Activated naive CD8-positive, alpha-beta T cell treated with anti-CD3 and anti-CD28 coated beads, Interleukin-2, amount 50 U/mL, for 24 hours (primary cell): ENCODE measurements at places on chromosomes 11 and 22.
A peak's percentile ranks its signal among the peaks of the same experiment; 100 is the strongest.

GRCh38 chr11:116787786-116788486 is at the start of gene ZPR1:
ZPR1 (minus strand) TSS chr11:116788023; CDS start chr11:116787990, 33 bp downstream.
- H3K36me3 ChIP-seq = peaks cover 40% of the 10 kb centered on the region
- DNase-seq = peak; percentile 89

DNA sequence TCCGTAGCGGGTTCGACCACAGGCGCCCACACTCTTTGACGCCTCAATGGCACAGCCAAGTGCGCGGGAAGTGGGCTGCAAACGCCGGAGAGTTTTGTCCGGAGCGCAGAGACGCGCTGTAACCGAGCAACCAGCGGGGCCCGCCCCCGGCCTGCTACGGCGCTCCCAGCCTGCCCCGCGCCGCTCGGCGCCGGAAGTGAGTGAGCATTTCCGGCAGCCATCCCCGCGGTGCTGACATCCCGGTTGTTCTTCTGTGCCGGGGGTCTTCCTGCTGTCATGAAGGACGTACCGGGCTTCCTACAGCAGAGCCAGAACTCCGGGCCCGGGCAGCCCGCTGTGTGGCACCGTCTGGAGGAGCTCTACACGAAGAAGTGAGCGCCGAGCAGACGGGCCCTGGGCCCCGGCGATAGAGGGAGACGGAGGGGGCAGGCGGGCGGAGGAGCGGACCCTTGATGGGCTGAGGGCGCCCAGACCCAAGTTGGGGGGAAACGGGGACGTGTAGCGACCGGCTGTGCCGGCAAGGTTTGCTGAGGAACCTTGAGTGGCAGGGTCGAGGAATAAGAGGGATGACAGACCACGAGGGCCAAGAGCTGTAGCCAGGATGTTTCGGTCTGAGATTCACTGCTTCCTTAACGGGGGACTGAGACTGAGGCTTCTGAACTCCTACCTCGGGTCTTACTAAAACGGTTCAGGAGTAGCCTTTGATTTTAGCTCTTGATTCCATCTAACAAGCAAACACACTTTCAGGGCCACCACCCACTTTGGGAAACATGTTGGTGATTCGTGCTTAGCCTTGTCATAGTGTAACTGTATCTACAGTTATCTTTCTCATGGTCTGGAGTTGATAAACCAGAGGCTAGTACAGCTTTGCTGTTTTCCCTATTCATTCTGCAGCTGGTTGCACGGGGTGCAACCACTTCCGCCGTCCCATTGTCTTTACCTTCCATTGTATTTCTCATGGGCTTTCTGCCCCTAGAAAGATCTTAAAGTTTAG is at the start of gene PSMD13:
Gene PSMD13, plus strand, starts transcription at position 203 of the 994 bp plus-strand sequence. Its CDS starts 74 bp downstream, at position 277.
- peak; percentile 94 for DNase-seq
- H3K4me3 ChIP-seq = peak within 1 kb of the TSS; percentile 93
- H3K4me1 ChIP-seq = peaks cover 54% of the 10 kb centered on the region

DNA sequence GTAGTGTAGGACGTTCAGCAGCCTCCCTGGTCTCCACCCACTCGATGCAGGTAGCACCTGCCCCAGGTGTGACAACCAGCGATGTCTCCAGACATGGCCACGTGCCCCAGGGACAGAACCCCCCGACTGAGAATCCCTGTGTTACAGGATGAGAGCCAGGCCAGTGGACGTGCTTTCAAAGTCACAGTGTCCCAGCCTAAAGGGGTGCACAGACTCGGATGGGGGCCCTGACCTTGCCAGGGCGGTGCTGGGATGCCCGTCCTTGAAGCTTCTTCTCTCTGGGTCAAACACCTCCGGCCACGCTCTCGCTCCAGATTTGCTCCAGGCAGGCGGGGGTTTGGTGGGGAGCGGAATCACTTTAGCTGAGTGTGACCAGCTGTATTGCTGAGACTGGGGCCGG is 23.3 kb upstream of the GAL start:
- no peak for DNase-seq
- no peaks in the 10 kb centered on the region for H3K4me1 ChIP-seq
- H3K4me3 ChIP-seq = no peak overlapping the region
- no peaks in the 10 kb centered on the region for H3K36me3 ChIP-seq
- no peak overlapping the region for H3K27ac ChIP-seq

DNA sequence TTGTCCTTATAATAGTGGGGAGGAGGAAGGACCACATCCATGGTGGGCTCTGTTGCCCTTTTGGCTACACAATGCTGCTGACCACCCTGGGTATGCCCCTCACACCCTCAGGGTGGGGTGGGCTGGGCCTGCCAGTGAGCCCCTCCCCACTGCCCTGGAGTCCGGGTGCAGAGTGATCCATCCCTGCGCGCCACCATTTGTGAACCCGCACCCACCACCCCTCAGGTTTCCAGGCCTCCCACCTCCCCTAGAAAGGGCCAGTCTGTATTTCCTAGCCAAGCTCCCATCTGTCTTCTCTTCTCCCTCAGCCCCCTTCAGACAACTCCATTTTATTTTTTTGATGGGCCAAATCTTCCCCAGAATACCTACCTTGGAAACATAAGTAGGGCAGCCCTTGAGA is 25.0 kb downstream of the MS4A10 start:
- H3K4me1 ChIP-seq = no peaks in the 10 kb centered on the region
- H3K4me3 ChIP-seq = no peak overlapping the region
- H3K27me3 ChIP-seq = peaks cover 3% of the 10 kb centered on the region
- H3K36me3 ChIP-seq = no peaks in the 10 kb centered on the region
- no peak for DNase-seq

DNA sequence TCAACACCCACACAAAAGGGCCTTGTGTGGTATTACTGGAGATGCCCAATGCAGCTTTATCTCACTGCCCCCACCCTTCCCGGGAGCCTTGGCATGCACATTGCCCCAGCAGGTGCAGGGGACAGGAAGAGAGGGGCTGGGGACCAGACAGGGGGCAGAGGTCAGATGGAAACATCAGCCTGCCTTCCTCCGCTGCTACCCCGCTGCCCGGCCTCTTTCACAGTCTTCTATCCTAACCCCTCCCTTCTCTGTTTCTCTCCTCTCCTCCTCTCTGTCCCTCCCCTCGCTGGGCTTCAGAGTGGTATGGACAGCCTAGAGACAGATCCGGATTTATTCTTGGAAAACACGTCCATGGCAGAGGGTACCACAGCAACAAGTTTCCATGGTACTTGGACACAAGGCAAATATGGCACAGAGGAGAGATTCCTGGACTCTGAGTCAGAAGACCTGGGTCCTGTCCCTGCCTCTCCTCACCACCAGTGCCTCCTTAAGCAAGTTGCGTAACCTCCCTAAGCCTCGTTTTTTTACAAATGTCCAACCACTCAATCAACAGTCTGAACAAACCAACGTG is 8.3 kb upstream of the IGSF9B start:
- H3K4me3 ChIP-seq = no peak overlapping the region
- no peaks in the 10 kb centered on the region for H3K36me3 ChIP-seq
- no peak for DNase-seq
- H3K27me3 ChIP-seq = peaks cover 19% of the 10 kb centered on the region
- peaks cover 22% of the 10 kb centered on the region for H3K4me1 ChIP-seq
- no peak overlapping the region for H3K27ac ChIP-seq

DNA sequence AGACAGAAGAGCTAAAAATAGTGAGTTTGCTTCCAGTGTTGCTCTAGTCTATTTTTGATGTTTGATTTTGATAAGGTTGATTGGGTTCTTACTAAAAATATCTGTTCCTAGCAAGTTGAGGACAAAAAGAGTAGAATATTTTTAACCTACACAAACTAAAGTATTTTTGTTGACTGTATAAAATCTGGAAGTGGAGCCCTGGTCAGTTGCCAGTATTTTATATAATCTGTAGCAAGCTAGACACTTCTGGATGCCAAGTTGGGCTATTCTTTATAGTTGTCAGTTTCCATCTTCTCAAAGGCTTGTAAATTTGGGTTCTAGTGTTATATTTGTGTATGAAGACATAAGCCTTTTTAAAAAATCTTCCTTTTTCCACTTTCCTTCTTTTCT is 56.7 kb downstream of the HSD17B12 start:
- H3K27ac ChIP-seq = no peak overlapping the region
- H3K4me3 ChIP-seq = no peak overlapping the region
- DNase-seq = no peak
- peaks cover 22% of the 10 kb centered on the region for H3K4me1 ChIP-seq
- H3K27me3 ChIP-seq = no peaks in the 10 kb centered on the region

GRCh38 chr11:104163100-104164027 is 583 bp downstream of the PDGFD start:
- peak overlapping the region; percentile 74 for H3K4me3 ChIP-seq
- DNase-seq = no peak
- no peaks in the 10 kb centered on the region for H3K36me3 ChIP-seq
- H3K27ac ChIP-seq = peak overlapping the region; percentile 37
- H3K4me1 ChIP-seq = peaks cover 8% of the 10 kb centered on the region

GRCh38 chr22:48947636-48948035 is 880.0 kb downstream of the BRD1 start:
- no peaks in the 10 kb centered on the region for H3K36me3 ChIP-seq
- H3K27ac ChIP-seq = no peak overlapping the region
- H3K27me3 ChIP-seq = peaks cover 3% of the 10 kb centered on the region
- no peak for DNase-seq
- H3K4me3 ChIP-seq = no peak overlapping the region
- H3K4me1 ChIP-seq = no peaks in the 10 kb centered on the region

DNA sequence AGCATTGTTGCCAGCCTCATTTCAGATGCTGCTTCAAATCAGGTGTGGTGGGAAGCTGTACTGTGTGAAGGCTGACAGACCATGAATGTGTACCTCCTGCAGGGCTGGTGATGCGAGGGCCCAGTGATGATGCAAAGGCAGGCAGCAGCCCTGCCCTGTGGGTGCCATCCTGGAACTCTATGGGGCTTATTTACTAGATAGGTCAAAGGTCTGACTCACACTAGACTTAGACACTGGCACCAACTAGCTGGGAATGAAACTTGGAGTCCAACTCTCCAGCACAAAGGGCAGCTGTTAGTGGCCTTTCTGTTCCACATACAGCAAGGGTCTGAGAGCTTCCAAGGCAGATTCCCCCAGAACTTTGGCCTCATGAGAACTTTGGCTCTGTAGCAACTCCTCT is 138.4 kb downstream of the TTC17 start:
- H3K27ac ChIP-seq = no peak overlapping the region
- peaks cover 5% of the 10 kb centered on the region for H3K4me1 ChIP-seq
- peaks cover 22% of the 10 kb centered on the region for H3K36me3 ChIP-seq
- H3K27me3 ChIP-seq = peaks cover 3% of the 10 kb centered on the region

DNA sequence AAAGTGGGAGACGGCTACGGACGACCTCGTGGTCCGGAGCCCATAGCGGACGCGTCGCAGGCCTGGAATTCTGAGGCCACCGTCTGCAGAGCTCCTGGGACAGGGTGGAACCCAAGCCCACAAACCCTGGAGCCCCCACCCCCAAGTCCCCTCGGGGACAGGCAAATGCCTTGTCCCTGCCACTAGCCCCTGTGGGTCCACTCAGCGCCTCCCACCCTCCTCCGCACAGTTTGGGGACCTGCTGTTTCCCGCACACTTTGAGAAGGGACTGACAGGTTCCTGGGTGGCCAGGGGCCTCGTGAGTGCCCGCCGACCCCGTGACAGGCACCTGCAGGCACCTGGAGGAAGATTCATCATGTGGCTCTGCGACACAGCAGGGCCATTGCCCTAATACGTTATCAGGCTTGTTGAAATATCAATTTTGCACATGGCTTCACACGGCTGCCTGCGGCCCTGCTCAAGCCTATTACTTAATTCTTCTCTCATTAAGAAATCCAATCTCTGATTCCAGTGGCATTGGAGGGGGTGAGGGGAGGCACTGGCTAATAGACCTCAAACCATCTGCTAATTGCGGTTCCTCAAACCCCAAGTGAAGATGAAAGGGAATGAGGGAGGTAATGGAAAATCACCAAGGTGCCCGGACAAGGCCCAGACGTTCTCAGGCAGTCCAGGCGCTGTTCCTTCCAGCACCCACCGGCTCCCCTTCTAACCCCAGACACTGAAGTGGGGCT is 672.5 kb downstream of the BRD1 start:
- H3K4me3 ChIP-seq = no peak overlapping the region
- no peaks in the 10 kb centered on the region for H3K27me3 ChIP-seq
- no peak overlapping the region for H3K27ac ChIP-seq
- no peaks in the 10 kb centered on the region for H3K36me3 ChIP-seq
- no peak for DNase-seq

- peaks cover 8% of the 10 kb centered on the region for H3K27me3 ChIP-seq
- peak overlapping the region; percentile 93 for H3K27ac ChIP-seq
- H3K4me3 ChIP-seq = peak overlapping the region; percentile 89
- H3K4me1 ChIP-seq = peaks cover 47% of the 10 kb centered on the region
These were observed 977 bp upstream of the PGGHG start for GRCh38 chr11:287821-288477.

DNA sequence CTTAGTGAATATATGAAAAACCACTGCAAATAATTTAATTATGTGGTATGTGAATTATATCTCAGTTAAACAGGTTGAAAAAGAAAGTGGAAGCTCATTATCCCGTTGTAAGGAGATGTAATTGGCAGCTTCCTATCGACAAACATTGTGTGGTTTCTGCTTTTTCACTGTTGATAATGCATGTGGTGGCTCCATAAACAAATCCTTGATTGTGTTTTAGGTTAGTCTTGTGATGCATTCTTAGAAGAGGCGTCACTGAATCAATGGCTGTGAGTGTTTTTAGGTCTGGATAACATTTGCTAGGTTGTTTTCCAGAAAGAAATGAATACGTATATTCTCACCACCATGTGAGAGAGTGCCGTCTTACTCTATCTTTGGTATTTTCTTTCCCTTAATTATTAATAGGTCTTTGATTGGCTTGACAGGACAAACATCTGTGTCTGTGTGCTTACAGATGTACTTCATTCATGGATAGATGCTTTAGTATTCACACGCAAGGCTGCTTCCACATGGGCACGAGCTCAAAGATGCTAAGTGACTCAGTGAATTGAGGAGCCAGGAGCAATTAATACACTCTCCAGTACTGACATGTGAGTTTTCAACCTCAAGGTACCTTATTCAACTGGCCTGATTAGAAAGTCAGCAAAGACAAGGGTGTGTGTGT is 166.7 kb downstream of the TBC1D22A start:
- peaks cover 20% of the 10 kb centered on the region for H3K36me3 ChIP-seq
- no peak overlapping the region for H3K4me3 ChIP-seq
- H3K27me3 ChIP-seq = no peaks in the 10 kb centered on the region

GRCh38 chr11:121081321-121081720 is 19.7 kb upstream of the TECTA start:
- H3K27ac ChIP-seq = no peak overlapping the region
- peaks cover 11% of the 10 kb centered on the region for H3K36me3 ChIP-seq
- no peaks in the 10 kb centered on the region for H3K27me3 ChIP-seq
- no peak overlapping the region for H3K4me3 ChIP-seq

DNA sequence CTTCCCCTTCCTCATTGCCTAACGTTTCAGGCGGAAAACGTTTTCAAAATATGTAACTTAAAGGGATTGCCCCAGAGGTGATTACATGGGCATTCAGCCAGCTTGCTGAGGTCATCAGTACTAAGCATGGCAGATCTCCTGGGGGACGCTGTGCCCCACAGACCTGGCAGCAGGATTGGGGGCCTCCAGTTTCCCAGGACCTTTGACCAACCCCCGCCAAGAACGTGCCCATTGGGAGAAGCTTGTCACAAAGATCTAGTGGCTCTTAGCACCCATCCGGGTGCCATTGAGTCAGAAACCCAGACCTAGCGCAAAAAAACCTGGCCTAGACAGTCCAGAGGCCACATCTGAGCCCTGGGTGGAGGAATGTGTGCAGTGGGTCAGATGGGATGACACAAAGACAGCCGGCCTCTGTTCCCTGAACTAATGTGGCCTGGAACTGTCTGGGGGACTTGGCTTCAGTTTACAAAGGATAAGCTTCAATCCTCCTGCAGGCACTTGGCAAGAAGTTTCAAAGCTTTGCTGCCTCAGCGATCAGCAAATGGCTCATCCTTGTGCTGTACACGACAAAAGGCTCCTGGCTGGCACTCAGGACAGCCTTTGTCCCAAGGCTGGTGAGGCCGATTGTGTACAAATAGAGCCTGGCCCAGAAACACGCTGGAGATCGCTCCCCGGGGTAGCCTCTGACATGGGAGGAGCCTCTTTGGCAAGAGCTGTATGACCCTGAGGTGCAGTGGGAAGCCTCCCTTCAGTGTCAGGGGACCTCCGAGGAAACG is 9.5 kb downstream of the C1QTNF6 start:
- H3K4me3 ChIP-seq = no peak overlapping the region
- H3K27me3 ChIP-seq = no peaks in the 10 kb centered on the region
- no peaks in the 10 kb centered on the region for H3K36me3 ChIP-seq
- no peak overlapping the region for H3K27ac ChIP-seq
- DNase-seq = no peak
